ENCODE measurements at places on chromosomes 2 and 18. TPM values are rescaled to one million over a fixed set of nuclear protein-coding genes. Genes with fewer than 3 reads are reported as not detected.

The LDLRAD4 gene
- 0.15 TPM for total RNA-seq

The DLX2 gene
- 2.2 TPM for total RNA-seq

The TUBA4A gene
- total RNA-seq = 79.9 TPM

The ABCB11 gene
- total RNA-seq = not detected

GRCh38 chr2:103159018-103159417 is 397.2 kb downstream of the TMEM182 start:
- DNase-seq = no peak

- DNase-seq = no peak
Observed at GRCh38 chr2:95019572-95019971, 5.9 kb upstream of the MAL start.

GRCh38 chr2:156704617-156705016 is 268.4 kb downstream of the GPD2 start:
- DNase-seq = no peak

GRCh38 chr18:13125191-13125590 is 93.4 kb upstream of the LDLRAD4 start:
- DNase-seq = no peak

DNA sequence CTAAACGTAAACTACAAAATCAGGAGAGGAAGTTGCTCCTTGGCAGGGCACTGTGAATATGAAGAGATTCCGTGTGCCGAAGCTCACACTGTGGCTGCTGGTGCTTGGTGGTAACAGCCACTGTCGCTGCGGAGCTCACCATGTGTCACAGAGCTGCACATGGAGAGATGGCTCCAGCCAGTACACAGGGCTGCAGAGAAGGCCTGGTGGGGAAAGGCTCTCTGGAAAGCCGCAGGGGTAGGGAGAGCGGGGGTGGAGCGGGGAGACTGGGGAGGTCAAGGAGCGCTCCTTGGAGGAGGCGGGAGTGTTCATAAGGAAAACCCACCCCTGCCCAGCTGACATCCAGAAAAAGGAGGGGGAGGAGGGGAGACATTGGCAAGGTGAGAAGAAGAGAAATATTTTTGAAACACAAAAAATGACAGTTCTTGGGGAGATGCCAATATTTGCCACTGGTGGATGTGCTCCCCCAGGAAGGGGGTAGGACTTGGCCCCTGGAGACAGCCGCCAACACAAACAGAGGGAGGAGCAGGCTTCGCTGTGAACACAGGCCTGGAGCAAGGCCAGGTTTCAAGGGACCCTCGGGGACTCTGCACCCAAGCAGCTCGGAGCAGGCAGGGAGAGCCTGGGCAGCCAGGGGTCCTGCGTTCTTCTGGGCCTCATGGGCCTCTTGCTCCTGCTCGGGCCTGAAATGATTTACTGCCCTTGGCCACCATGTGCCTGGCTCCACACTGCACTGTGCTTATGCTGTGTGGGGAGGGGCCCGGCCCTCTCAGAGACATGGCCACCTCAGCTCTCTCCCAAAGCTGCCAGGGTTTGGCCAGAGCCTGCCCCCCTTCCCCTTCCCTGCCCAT is 102.6 kb upstream of the GLI2 start:
- DNase-seq = no peak

DNA sequence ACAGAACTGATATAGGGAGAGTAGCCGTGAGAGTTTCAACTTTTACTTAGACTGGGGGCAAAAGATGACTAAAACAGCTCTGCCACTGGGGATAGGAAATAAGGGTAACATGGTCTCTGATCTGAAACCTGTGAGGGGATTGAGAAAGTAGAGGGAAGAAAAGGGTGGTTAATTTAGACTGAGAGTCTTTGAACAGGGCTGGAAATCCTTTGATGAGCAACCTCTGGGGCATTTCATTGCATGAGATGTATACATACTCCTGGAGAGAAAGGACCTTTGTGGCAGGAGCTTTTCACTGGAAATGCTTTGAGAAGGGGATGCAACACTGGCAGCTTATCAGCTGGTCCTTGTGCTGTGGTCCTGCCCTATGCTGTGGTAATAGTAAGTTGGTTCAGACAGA is 9.4 kb downstream of the GALNT1 start:
- no peak for DNase-seq

- no peak for DNase-seq
Observed at GRCh38 chr2:157394928-157395327, 49.0 kb downstream of the CYTIP start.

DNA sequence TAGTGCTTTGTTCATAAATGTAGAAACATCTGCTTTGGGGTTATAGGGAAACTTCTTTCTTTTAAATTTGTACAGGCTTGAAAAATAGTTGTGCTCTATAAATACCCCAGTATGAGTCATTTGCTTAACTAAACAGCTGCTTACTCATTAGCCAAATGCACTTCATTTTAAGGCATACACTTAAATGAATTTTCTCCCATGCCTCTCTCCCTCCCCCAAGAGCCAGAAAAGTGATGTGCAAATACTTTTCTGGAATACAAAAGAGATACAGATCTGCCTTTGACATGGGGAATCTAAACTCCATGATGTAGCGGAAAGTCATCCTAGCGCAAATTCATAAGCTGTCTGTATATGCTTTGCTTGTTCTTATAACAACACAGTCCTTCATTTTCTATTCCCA is 469.4 kb downstream of the DLGAP1 start:
- no peak for DNase-seq

DNA sequence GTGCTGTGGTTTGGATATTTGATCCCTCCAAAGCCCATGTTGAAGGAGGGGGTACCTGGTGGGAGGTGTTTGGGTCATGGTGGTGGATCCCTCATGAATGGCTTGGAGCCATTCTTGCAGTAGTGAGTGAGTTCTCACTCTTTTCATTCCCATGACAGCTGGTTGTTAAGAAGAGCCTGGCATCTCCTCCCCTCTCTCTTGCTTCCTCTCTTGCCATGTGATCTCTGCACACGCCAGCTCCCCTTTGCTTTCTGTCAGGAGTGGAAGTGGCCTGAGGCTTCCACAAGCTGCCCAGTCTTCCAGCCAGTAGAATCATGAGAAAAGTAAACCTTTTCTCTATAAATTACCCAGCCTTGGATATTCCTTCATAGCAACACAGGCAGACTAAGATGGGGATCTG is 8.6 kb downstream of the ADD2 start:
- no peak for DNase-seq

DNA sequence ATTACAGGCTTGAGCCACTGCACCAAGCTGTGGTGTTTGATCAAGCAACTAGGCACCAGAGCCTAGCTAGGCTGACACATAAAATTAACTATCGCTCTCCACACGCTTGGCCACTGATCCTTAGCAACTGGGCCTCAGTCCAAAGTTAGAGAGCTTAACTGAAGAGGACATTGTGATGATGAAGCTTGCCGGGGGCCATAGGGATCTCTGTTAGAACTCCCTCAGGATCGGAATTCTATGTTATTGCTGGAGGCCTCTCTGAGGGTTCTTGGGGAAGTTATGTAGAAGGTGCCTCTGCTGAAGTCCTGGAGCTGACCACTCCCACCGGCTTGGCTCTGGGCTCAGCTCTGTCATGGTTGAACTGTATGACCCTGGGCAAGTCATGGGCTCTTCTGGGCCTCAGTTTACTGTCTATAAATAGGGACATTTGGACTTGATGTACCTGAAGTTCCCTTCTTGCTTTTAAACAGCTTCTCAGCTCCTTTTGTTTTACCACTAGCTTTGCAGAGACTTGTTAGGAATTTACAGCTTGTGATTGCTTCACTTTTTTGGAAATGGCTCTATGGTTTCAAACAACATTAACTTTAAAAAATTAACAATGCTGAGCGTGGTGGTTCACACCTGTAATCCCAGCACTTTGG is 44.1 kb downstream of the GATA6 start:
- peak; percentile 67 for DNase-seq

GRCh38 chr2:65500310-65501040 is 68.1 kb upstream of the SPRED2 start:
- no peak for DNase-seq

DNA sequence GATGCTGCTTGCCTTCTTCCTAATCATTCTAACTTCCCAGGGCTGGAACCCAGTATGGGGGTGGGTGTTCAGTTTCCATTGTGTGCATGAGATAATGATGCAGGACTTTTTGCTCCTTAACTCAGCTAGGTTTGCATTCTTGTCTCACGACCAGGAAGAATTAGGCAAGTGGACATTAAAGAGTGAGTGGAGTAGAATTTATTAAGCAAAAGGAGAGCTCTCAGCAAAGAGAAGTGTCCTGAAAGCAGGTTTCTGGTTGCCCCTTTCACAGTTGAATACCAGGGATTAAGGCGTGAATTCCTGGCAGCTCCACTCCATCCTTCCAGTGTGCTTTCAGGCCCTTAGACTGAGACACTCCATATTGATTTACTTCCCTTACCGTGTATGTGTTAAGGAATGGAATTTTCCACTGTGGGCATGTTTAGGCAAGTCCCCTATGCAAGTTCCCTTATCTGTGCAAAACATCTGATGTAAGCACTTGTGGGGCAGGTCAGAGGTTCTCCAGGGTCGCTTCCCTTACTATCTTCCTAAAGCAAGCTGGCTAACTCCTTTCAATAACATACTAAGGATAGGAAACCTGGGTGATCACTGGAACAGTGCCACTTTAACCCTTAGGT is 126.5 kb downstream of the GPR39 start:
- DNase-seq = no peak

GRCh38 chr2:31429759-31430438 is 15.4 kb upstream of the XDH start:
- DNase-seq = peak; percentile 69

DNA sequence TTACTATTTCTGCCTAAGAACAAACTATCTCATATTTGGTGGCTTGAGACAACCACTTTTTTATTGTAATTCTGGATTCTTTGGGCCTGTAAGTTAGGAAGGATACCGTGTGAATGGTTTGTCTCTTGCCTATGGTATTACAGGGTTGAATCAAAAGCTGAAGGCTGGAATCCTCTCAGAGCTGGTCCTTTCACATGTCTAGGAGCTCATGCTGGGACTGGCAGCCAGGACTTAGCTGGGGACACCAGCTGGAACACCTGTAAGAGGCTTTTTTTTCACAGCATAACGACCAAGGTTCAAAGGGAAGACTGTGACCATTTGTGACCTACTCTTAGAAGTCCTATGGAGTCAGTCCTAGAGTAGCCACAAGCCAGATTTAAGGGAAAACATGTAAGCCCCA is 226.3 kb downstream of the ZNF804A start:
- DNase-seq = no peak

DNA sequence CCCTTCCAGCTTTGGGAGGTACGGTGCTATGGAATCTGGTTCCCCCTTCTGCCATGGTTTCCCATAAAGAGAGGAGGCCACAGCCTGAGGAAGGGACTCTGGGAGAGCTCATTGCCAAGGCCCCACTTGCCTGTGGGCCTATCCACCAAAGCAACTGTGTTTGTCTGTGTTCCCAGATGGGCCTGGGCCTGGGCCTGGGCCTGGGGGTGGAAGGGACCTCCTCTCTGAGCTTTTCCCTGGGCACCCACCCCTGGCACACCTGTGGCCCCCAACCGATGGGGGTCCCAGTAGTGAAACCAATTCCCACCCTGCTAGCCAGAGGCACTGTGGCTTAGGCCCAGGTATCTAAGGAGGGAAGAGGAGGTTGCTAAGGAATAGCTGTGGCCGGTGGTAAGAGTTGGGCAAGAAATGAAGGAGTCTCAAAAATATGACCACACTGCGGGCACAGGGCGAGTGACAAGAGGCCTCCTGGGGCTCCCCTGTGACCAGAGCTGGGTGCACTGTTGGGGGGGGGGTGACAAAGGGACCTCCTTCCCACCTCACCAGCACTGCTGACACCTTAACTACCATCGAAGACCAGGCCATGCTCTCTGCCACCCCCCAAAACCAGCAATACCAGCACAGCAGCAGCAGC is 4.9 kb upstream of the DUSP2 start:
- no peak for DNase-seq

GRCh38 chr2:72330652-72331051 is 183.0 kb upstream of the CYP26B1 start:
- DNase-seq = no peak

DNA sequence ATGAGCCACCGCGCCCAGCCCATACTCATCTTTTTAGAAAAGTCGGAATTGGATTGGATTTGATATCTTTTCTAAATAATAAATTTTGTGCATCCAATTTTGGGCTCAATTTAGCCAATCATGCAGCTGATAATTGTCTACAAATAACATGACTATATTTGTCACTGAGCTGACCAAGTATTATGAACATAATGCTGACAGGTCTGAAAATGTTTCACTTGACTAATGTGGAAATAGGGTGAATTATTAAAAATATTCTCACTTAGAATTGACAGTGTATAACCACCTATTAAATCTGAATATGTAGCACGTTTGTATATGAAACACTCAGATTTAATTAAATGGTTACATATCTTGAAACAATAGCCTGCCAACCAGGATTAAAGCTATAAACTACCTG is 657.2 kb upstream of the FSHR start:
- DNase-seq = no peak

- peak; percentile 72 for DNase-seq
Observed at GRCh38 chr2:159616286-159616701, at the start of gene BAZ2B. BAZ2B (minus strand) TSS chr2:159616548; CDS start chr2:159478719, 137,829 bp downstream.

GRCh38 chr18:9742524-9743131 is 34.5 kb downstream of the RAB31 start:
- peak; percentile 55 for DNase-seq

DNA sequence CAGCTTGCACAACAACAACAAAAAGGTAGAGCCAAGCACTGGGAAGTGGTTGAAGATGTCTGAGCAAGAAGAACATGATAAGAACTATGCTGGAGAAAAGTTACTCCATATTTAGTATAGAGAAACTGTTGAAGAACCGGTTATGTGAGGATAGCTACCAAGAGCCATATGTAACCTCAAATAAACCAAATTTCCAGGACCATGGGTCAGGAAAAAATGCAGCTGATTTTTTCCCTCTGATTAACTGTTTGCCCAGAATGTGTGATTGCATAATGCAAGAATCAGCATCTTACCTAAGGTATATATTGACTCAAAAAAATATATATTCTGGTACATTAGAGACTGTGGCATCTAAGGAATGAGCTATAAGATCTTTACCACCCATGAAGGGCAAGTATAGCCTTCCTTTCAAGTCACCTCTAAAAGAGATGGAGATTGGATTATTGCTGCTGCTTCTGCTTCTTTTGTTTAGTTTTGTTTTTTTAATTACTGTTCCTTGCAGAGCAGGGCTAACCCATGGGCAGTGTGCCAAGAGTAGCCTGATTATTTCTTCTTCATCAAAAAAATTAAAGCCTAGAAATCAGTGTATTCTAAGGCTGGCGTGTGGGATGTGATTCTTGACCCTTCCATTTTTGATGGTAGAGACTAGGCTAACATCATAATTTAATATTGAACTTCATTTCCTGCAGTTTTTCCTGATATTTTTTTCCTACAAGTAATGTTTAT is 76.9 kb upstream of the MAP3K20 start:
- no peak for DNase-seq

Measured in Daoy (cell line).